ENCODE measurements at places on chromosomes 12 and 14. TPM values are rescaled to one million over a fixed set of nuclear protein-coding genes. Genes with fewer than 3 reads are reported as not detected.

GRCh38 chr14:85308531-85309300, 221.2 kb upstream of the FLRT2 start:
- no peak for DNase-seq

PPP1CC gene
- 162 TPM for total RNA-seq

- DNase-seq = no peak
These were observed 57.5 kb downstream of the SOS2 start for GRCh38 chr14:50173891-50174290.

- DNase-seq = no peak
These were observed 1.4 kb downstream of the TMBIM4 start for GRCh38 chr12:66168410-66168809.

AQP6 gene
- total RNA-seq = not detected

SYNDIG1L gene
- not detected for total RNA-seq

DNA sequence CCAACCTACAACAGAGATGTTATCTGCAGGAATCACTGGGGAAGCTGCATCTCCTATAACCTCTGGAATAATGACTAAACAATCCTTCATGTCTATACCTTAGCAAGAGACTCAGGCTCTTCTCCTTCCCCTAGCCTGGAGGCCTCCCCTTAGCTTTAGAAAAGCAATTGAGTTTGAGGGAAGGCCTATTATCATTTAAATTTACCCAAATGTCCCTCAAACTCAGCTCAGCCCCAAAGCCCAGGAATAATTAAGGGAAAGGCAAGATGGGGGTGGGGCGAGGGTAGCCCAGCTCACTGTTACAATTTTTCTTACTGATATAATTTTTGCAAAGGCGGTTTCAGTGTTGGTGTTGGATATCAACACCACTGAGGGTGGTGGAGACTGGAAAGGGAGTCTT, 151.4 kb upstream of the EEA1 start:
- no peak for DNase-seq

RARG gene
- 45.9 TPM for total RNA-seq

DNA sequence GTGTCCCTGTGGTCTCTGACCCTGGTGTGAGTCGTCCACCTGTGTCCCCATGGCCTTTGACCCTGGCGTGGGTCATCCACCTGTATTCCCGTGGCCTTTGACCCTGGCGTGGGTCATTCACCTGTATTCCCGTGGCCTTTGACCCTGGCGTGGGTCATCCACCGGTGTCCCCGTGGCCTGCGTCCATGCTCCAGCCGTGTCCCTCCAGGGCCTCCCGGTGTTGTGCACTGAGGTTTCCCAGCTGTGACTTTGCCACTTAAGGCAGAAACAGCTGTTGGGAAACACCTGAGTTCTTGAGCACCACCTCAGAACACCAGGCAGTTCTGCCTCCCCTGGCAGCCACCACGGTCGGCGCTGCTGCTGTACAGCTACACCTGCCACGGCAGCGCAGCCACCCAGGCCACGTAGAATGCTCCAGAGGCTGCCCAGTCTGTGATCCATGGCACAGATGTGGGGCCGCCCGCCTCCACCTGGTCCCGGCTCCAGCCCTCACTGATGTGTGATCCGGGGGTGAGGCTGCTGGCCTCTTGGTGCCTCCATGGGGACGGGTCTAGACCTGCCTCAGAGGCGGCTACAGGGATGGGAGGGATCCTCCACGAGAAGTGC, 69.1 kb upstream of the GALNT9 start:
- DNase-seq = no peak
